ENCODE measurements at places on chromosomes 16 and 17.

GRCh38 chr17:36136036-36136435 is 32.4 kb downstream of the CCL4 start:
- no peak for DNase-seq

- no peak for DNase-seq
Measured at GRCh38 chr16:22693638-22694340, 120.2 kb upstream of the HS3ST2 start.

DNA sequence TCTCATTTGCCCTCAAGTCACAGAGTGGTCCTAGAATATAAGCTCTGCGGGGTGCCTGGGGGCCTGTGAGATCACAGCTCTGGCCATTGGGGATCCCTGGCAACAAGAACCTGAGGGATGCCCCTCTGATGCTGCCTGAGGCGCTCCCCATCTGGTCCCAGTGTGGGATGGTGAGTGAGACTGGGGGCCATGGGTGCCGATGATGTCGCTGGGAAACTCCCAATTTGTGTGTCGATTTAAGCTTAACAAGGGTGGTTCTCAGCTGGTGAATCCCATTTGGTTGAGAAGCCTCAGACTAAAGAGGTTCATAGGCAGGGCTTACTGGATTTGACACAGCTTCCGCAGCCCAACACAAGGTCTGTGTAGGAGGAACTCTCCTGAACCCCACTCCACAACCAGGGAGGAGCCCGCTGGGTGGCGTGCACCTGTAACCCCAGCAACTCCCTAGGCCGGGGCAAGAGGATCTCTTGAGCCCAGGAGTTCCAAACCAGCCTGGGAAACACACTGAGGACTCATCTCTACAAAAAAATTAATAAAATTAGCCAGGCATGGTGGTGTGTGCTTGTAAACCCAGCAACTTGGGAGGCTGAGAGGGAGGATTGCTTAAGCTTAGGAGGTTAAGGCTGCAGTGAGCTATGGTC is 63.7 kb upstream of the SIAH1 start:
- DNase-seq = no peak

DNA sequence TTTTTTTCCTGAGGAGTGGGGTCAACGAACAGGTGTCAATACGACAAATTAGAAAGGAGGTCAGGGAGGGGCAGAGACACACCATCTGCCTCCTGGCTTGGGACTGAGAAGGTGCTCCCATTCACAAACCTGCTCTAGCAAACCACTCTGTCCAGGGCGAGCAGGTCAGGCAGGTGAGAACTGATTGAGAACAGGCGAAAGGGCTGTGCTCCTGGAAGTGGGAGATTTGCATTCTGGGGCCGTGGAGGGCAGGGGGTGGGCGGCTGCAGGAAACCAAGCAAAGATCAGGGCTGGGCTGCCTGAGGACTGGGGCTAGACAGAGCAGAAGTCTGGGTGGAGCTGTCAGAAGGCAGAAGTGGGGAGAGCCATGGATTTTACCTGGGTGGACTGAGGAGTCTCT is 98.9 kb upstream of the NLRP1 start:
- no peak for DNase-seq

DNA sequence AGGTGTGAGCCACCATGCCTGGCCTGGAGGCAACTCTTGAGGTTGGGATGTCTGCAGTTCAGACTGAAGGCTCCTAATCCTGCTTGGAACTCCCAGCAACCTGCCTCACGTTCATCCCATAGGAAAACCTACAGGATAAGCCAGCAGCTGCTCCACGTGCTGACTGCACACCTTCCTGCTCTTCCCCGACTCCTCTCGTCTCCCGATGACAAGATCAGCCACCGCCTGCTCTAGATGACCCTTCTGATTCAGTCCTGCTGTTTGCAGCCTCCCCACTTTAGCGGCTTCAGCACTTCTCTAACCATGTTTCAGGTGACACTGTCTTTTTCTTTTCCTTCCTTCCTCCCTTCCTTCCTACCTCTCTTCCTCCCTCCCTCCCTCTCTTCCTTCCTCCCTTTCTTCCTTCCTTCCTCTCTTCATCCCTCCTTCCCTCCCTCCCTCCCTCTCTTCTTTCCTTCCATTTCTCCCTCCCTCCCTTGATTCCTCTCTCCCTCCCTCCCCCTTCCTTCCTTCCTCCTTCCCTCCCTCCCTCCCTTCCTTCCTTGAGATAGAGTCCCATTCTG is 61.8 kb downstream of the EMP2 start:
- no peak for DNase-seq

GRCh38 chr16:78081341-78081740 is 18.1 kb upstream of the WWOX start:
- DNase-seq = no peak

DNA sequence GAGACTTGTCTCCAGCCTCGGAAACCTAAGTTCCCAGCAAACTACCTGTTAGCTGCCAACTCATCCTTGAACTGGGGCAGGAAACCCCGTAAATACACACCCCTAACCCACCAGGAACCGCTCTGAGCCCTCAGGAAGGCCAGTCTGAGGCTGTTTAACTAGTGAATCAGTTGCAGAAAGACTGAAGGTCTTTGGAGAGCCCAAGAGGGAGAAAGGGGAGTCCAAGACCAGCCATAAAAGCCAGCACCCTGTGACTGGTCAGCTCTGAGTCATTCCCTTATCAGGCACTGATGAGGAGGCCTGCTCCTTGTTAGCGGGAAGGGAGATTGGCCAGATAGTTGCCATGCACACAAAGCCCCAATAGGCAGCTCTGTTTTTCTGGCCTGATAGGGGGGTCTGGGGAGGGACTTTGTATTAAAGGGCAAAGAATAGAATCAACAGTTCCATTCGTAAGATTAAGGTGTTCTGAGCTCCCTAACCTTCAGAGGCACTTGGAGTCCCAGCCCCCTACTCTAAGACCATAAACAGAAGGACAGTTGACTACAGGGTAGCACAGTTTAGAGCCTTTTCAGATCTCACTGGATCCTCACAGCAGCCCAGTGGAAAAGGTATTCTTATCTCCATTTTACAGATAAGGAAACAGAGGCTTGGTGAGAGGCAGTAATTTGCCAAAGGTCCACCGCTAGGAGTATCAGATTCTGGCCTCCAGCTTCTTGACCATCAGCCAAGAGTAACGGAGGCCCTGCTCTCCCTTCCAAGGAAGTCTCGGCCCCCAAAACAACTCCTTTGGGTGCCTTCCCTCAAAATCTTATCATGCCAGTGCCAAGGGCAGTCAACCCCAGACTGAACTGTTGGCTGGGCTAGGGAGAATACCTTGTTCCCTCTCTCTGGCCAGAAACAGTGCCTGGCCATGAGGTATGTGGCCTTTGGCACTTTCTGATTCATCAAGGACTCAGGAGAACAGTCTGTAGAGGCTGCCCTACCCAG is 2.2 kb upstream of the KRT19 start:
- no peak for DNase-seq

DNA sequence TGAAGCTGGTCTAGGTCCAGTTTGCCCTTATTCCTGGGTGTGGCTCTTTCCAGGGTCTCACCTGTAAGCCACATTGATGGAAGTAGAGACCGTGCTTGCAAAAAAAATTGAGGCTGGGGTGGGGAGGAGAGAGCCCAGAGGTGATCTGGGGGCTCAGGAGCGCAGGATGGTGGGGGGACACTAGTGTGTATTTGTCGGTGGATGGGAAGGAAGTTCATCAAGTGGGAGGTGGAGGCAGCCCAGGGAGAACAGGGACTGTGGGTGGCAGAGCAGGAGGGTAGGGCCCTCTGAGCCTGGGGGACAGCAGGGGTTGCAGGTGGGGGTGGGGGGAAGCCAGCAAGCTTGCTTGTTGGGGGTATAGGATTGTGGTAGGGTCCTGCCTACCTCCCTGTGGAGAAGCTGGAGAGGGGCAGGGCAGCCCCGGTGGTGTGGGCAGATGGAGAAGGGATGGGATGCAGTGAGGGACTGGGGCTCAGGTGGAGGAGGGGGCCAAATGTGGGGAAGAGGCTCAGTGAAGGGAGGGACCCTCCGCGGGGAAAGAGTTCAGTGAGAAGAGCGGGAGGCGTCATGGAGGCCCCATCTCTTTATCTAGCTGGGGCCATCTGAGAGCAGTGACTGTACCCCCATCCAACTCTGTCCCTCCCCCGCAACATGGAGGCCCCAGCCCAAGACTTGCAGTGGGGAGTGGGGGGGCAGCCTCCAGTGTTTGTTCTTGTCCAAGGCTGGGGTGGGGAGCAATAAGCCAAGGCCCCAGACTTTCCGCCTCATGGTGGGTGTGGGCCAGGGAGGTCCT is 17.2 kb upstream of the TMEM92 start:
- no peak for DNase-seq

- DNase-seq = no peak
Measured at GRCh38 chr17:45333702-45334092, 16.9 kb upstream of the MAP3K14 start.

GRCh38 chr17:50908860-50909764 is 43.0 kb upstream of the TOB1 start:
- no peak for DNase-seq

GRCh38 chr16:86734543-86735460 is 156.5 kb downstream of the FOXL1 start:
- no peak for DNase-seq
